ENCODE measurements at places on chromosomes 1 and 21. TPM values are rescaled to one million over a fixed set of nuclear protein-coding genes. Genes with fewer than 3 reads are reported as not detected.

DEPDC1 gene
- 10.7 TPM for total RNA-seq

DNA sequence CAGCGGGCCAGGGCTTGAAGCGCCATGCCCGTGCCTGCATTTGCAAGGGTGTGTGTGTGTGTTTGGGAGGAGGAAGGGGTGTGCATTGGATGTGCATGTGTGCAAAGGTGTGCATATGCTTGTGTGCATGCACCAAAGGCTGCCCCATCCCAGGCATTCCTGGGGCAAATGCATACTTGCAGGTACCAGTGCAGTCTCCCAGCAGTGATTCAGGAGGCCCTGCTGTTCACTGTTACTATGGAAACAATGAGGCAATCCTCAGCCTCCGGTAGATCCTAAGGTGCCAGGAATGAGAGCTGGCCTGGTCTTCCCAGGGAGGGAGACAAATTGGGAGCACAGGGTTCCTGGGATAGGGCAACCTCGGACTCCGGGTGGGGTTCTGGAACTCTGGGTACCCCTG, 7.5 kb upstream of the FNDC5 start:
- no peak for DNase-seq

FAM229A gene
- 13.4 TPM for total RNA-seq

RIMS3 gene
- 0.62 TPM for total RNA-seq

- DNase-seq: no peak
Observed at GRCh38 chr21:17402937-17403336, 109.9 kb upstream of the CXADR start.

- DNase-seq: no peak
Observed at GRCh38 chr1:61647142-61647541, 77.8 kb downstream of the TM2D1 start.

ADCY10 gene
- 0.48 TPM for total RNA-seq

INSRR gene
- total RNA-seq: 0.14 TPM

- DNase-seq: no peak
Observed at GRCh38 chr1:23806280-23806679, 5.7 kb upstream of the GALE start.

IQCC gene
- total RNA-seq: 5.0 TPM

NBPF10 gene
- 2.8 TPM for total RNA-seq

GRCh38 chr1:1959840-1960479, 40.9 kb upstream of the TMEM52 start:
- DNase-seq: no peak

GRCh38 chr1:61808968-61809367, 66.7 kb downstream of the PATJ start:
- DNase-seq: no peak

DNA sequence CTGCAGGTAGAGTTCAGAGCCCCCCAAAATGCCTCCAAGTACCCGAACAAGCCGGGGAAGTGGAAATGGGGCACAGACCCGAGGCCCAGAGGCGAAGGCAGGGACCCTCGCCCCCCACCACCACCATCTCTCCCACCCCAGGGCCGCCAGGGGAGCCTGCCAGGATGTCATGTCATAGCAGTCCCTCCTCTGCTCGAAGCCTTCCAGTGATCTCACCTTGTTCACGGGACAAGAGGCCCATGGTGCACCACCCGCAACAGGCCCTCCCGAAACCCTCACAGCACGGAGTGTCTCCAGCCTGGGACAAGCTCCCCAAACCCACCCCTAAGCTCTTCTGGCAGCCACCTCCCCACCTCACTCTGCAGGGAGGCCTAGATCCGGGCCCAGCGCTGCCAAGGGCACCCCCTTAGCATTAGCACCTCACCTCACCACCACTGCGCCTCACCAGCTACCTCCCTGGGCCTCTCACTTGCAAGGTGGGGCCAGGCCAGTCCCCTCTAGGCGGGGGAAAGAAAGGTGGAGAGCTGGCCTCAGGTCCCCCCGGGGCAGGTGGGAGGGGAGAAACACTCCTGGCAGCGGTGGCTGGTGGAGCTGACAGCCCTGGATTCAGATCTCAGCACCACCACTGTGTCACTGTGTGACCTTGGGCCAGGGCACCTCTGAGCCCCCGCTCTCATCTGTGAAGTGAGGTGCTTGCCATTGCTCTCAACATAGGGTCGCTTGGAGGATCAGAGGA, 13.3 kb downstream of the CHD5 start:
- DNase-seq: no peak

GRCh38 chr1:224069138-224069537, 44.8 kb upstream of the FBXO28 start:
- no peak for DNase-seq

C4BPB gene
- total RNA-seq: 0.38 TPM

DNA sequence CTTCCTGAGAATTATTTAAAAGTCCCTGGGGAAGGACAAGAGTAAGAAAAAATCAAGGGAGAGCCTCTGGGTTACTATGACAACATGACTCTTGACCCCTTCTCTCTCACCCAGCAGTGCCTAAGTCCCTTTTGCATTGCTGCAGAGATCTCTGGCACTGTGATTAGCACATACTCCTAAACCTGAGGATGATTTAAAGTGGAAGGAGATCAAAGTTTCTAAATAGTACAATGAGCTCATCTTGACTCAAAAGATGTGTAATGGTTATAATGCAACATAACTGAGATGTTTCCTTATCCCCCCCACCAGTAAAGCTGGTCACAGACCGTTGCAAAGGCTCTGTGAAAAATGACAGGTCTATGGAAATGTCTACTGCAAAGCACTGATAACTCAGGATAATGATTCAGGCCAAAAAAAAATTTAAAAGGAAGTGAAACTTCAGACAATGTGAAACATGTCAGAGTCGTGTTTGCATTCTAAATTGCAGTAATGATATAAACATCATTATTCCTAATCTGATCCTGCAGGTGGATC, 519.2 kb downstream of the KIF26B start:
- DNase-seq: no peak

GRCh38 chr1:5927506-5928370, 64.5 kb downstream of the NPHP4 start:
- DNase-seq: no peak

- DNase-seq: no peak
Observed at GRCh38 chr1:17370618-17371017, 1.4 kb upstream of the PADI6 start.

DNA sequence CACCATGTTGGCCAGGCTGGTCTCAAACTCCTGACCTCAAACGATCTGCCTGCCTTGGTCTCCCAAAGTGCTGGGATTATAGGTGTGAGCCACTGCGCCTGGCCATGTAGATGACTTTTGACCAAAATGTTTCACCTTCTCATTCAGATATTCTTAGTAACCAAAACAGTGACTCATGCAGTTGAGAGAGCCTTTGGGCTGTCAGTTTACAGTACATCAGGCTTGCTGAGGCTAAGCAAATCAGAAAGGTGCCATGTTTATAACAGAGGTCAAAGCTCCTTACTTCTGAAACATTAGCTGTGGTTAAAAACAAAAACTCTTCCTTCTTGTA, 21.0 kb downstream of the CNIH4 start:
- peak; percentile 71 for DNase-seq

RPE65 gene
- not detected for total RNA-seq

TNFRSF14 gene
- 118 TPM for total RNA-seq

SLC30A10 gene
- total RNA-seq: not detected

SMPDL3B gene
- total RNA-seq: 0.95 TPM

SYPL2 gene
- total RNA-seq: not detected

OXCT2 gene
- 0.47 TPM for total RNA-seq

DNA sequence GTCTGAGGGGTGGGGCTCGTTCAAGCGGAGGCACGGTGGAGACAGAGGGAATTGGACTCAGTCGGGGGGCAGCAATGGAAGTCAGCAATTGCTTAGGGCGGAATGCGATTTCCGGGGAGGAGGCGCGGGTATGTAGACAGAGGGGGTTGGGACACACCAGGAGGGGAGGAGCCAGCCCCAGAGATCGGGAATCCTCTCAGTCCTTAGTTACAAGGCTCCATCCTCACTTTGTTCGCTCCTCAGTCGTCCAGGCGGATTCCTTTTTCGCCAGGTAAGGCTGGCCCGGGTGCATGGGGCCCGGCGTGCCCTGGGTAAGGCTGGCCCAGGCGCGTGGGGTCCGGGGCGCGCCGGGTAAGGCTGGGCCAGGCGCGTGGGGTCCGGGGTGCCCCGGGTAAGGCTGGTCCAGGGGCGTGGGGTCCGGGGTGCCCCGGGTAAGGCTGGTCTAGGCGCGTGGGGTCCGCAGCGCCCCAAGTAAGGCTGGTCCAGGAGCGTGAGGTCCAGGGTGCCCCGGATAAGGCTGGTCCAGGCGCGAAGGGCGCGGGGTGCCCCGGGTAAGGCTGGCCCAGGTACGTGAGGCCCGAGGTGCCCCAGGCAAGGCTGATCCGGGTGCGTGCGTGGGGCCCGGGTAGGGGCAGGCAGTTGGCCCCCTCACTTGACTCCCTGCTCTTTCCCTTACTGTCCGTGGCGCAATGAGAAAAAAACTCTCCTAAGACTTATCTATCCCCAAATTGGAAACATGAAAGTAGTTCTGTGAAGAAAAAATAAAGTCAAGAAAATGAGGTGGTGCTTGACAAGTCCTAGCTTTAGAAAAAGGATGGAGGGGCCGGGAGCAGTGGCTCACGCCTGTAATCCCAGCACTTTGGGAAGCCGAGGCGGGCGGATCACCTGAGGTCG, at the start of gene L1TD1:
L1TD1 (plus strand) TSS at position 199 of the 894 bp plus-strand sequence. CDS start 11,780 bp downstream, outside the sequence.
- no peak for DNase-seq

GRCh38 chr1:201947697-201948008, 1.3 kb upstream of the LMOD1 start:
- no peak for DNase-seq

- no peak for DNase-seq
Observed at GRCh38 chr1:110476028-110476765, 25.2 kb downstream of the PROK1 start.

- DNase-seq: no peak
Observed at GRCh38 chr1:9085306-9085940, 16.0 kb upstream of the SLC2A5 start.

- DNase-seq: no peak
Observed at GRCh38 chr1:16484931-16485330, 29.2 kb downstream of the RNU1-1 start.

All from natural killer cell treated with Interleukin-12 subunit alpha and Interleukin-12 subunit beta and Interleukin-15 and Interleukin-18, amount 100 ng/mL, for 72 hours (primary cell).